Stimulated activated CD4-positive, alpha-beta T cell treated with anti-CD3 and anti-CD28 coated beads, Interleukin-1b, Interleukin-23, amount 100 ng/mL, for 48 hours (primary cell): ENCODE measurements at places on chromosomes 16 and 17.

DNA sequence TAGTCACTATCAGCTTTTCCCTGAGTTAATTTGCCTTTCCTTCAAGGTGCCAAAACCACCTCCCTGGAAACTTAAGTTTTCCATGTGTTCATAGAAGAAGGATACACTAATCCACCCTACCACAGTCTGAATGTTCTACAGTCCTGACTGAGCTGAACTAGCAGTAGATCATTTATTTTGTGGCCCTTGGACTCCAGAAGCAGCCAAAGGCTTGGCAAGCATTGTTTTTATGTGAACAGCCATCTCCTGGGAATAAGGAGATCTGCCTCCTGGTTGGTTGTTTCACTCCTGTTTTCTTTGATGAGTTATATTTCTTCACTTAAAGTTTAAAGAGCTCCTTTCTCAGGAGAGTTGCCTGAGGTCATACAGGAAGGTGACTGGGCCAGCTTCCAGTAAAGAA is 634.6 kb upstream of the SOX9 start:
- DNase-seq, result no peak

- DNase-seq, result no peak
Measured at GRCh38 chr17:80031691-80032430, 3.8 kb downstream of the TBC1D16 start.

DNA sequence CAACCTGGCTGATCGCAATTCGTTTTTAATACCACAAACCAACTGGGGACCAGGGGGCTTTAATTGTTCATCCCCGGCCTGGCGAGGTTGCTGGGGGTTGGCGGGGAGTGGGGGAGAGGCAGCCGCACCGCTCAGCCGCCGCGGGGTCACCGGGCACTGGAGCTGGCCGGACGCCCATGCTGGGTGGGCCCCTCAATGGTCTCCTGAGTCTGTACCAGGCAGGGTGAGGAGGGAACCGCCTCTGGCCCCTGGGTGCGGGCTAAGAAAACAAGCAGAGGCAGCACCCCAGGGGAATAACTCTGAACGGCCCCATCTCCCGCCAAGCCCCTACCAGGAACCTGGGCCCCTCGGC is 43.9 kb downstream of the ACTG1 start:
- DNase-seq, result no peak

- no peak for DNase-seq
Measured at GRCh38 chr17:31391496-31391949, at the start of gene RAB11FIP4. TSS of gene RAB11FIP4 (plus strand) at chr17:31391675. CDS start at chr17:31391853, 178 bp downstream.

DNA sequence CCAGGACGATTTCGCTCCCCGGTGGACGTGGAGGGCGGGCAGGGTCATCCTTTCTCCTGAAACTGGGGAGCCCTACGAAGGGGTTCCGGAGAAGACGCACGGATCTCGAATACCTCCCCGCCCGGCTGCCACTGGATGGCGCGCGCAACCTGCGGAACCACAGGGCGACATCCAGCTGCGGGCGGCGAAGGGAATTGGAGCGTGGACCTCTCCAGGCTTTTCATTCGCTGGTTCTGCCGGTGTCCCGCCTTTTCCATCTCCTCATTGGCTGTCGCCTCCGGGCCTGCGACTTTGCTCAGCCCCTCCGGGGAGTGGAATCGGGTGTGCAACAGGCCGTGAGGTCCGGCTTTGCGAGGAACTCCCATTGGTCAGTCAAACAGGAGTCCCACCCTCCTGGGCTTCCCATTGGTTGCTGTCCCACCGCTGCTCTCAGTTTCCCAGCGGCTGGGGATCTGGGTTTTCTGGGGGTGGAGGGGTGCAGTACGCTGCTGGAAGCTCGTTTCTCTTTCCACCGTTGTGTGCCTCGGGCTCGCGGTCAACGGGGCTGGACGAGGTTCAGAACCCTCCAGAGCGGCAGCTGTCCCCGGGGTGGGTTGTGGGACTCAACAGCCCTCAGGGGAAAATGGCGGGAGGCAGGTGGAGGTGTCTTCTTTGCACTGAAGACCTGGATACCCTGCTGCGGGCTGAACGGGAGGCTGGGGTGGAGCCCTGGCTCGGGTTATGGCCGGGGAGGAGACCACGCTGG is 14.5 kb downstream of the OR1D5 start:
- DNase-seq, result peak; percentile 95

DNA sequence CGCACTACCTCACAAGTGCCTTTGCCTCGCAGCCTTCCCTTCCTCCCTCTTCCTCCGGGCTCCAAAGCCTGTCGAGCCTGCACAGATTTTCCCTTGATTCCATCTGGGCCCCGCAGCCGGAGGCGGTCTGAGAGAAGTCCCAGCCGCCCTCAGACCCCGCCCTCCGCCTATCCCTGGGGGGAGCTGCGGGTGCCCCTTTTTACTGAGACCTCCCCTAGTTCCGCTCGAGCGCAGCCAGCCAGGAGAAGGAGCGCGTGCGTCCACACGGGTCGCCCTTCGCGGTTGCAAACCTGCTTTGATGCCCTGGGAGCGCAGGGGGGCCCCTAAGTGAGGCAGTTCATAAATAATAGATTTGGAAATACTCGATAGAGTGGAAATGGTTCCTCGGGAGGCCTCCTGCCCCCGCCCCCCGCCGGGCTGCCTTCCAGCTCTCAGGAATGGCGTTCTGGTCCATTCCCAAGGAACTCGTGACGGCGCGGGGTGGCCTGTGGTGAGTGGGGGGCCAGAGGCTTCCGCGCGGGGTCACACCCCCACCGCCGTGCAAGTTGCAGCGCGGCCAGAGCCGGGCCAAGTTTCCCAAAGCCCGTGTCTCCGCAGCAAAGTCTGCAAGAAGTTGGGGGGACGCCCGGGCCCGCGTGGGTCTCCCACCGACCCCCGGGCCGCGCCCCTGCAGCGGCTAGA is 610 bp downstream of the C16orf74 start:
- DNase-seq, result no peak

DNA sequence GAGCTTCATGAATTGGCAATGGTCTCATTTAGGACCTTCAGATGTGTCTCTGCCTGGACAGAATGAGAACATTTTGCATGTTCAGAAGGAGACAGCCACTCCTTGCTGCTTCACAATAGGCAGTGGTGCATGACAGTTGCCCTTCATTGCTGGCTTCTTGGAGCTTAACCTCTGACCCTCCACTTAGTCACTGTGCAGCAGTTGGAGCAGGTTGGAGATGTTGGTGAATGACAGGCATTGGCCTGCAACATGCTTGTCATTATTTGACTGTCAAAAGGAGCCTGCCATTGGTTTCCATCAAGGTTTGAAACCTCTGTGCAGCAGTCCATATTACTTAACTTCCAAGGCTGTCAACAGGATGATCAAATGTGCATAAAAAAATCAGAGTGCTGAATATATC is 22.7 kb downstream of the FTO start:
- no peak for DNase-seq
